Activated naive CD8-positive, alpha-beta T cell treated with anti-CD3 and anti-CD28 coated beads, Interleukin-2, amount 10 ng/mL, durations not matched to agents 7 days and 5 days (primary cell): ENCODE measurements at places on chromosomes 6 and 20. TPM values are rescaled to one million over a fixed set of nuclear protein-coding genes. Genes with fewer than 3 reads are reported as not detected.
A peak's percentile ranks its signal among the peaks of the same experiment; 100 is the strongest.

DNA sequence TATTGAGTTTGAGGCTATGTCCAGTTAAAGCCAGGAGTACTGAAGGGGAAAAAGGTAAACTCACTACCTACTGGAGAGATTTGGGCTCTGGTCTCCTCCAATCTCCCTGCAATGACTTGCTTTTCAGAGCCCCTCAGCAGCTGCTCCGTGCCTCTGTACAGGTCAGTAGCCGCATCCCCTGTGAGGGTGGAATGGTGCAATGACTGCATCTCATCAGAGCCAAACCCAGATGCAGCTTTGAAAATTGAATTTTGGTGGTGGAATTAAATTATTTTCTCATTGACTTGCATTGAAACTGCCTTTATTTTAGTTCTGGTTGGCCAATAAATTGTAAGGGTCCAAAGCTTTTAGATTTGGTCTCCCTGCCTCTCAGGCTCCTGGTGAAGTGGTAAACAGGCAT is 166.7 kb downstream of the DLL1 start:
- no peak overlapping the region for H3K27ac ChIP-seq
- H3K4me1 ChIP-seq: peaks cover 4% of the 10 kb centered on the region
- DNase-seq: no peak
- peaks cover 11% of the 10 kb centered on the region for H3K27me3 ChIP-seq
- peaks cover 6% of the 10 kb centered on the region for H3K36me3 ChIP-seq

- no peak for DNase-seq
- H3K27me3 ChIP-seq: no peaks in the 10 kb centered on the region
- peak overlapping the region; percentile 79 for H3K27ac ChIP-seq
- peaks cover 24% of the 10 kb centered on the region for H3K4me1 ChIP-seq
Observed at GRCh38 chr20:47379433-47380150, 23.1 kb upstream of the ZMYND8 start.

DNA sequence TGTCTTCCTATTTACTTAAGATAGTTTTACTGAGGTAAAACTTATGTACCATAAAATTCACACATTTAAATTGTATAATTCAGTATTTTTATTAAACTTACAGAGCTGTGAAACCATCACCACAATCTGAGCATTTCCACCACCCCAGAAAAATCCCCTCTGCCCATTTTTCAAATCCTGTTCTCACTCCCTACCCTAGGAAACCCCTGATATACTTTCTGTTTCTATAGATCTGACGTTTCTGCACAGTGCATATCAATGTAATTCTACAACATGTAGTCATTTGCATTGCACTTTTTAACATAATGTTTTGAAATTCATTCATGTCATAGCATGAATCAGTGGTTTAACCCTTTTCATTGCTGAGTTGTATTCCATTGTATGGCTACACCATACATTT is 96.7 kb upstream of the OPRM1 start:
- DNase-seq: no peak
- no peaks in the 10 kb centered on the region for H3K36me3 ChIP-seq
- no peaks in the 10 kb centered on the region for H3K4me1 ChIP-seq
- H3K27ac ChIP-seq: no peak overlapping the region
- H3K4me3 ChIP-seq: no peak overlapping the region

The NR2E1 gene
- total RNA-seq: not detected

The PROKR2 gene
- not detected for total RNA-seq
